ENCODE measurements at places on chromosomes 3 and 15.

- no peak for DNase-seq
Observed at GRCh38 chr3:69386556-69387385, 883 bp upstream of the FRMD4B start.

DNA sequence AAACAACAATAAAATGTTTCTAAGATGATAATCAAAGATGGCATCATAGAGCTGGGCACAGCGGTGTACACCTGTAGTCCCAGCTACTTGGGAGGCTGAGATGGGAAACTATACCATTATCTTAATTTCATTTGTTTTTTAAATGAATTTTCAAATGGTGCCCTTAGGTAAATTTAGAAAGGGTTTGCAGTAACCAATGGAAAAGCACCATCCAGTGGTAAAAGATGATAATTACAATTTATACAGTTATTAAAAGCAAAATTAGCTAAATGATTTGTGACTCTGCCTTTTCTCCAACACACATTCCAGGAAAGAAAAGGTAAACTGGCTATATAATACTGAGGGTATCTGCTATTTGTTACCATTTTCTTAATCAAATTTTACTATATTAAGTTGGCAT, 14.4 kb upstream of the ANKRD28 start:
- no peak for DNase-seq

- DNase-seq: no peak
Observed at GRCh38 chr3:9123840-9124239, 125.6 kb downstream of the SRGAP3 start.

GRCh38 chr15:97177151-97177577, 783.3 kb upstream of the ARRDC4 start:
- no peak for DNase-seq

DNA sequence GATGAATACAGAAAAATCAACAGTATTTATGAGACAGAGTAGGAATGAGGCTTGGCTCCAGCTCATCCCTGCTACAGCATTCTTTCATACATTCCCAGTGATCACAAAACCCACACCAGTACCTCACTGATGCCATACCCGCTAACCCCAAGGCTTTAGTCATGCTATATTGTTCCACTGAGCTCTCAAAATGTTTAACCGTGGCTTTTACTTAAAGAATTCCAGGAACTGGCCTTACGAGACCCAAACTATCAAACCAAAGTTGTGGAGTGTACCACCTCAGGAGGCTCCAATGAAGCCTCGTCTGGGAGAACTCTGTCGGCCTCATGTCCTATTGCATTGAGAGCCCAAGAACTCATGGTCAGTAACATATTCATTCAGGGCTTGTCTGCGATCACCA, 278.9 kb downstream of the ULK4 start:
- no peak for DNase-seq

DNA sequence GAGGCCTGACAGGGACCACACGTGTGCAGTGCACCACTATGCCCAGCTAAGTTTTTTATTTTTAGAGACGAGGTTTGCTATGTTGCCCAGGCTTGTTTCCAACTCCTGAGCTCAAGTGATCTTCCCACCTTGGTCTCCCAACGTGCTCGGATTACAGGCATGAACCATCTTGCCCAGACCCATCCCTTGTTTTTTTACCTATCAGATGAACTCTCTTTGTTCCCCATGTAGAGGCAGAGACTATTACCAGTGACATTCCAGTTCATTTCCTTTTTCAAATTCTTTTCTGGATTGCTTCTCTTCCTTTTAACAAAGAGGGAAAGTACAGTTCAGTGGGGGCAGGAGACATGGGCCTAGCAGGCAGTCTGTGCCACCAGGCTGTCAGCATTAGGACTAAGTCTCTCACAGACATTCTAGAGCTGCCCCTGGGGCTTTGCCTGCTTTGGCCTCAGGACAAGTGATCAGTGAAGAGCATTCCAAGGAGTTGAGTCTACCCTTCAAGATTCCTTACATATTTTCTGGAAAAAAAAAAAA, 103.5 kb upstream of the SLC7A14 start:
- peak; percentile 93 for DNase-seq

DNA sequence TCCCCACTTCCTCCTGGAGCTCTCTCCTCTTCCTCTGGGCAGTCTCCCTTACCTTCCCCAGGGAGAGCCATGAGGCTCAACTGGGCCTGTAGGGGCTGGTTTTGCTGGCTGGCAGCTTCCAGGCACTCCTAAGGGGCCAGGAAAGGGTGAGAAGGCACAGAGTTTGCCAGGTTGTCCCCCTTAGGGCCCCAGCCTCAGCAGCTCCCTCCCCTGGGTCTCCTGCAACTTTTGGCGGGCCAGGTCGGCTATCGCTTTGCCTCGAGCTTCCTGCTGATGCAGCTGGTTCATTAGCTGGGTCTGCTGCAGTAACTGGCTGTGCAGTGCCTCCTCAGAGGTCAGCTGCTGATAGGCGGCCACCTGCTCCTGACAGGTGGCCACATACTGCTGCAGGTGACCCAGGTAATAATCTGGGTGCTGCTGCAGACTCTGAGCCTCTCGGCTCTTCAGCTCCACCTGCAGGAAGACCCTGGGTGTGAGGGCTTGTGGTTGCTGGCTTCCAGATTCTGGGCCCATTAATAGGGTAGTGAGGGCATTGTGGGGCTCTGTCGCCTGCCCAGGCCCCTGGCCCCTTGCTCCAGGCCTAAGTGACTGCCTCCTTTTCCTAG, 29.7 kb upstream of the OR4F6 start:
- DNase-seq: no peak

GRCh38 chr15:37098468-37099318, 1.7 kb downstream of the MEIS2 start:
- no peak for DNase-seq

DNA sequence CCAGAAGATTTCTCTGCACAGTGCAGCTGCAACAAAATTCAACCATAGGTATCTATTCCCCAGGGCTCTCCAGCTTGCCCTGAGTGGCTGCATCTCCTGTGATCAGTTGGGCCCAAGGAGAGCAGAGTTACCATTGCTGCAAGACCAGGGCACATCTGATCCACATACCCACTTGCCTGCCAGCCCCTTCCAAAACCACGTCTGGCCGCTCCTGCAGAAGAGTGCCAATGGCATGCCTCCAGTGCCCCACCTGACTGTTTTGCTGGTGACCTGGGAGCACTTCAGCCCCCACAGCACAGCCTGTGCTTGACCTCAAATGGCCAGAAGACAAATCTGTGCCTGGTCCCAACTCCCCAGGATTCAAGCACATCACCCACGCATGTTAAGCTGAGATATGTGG, 526.1 kb upstream of the GBE1 start:
- DNase-seq: no peak

- no peak for DNase-seq
Observed at GRCh38 chr15:26037369-26037768, 174.2 kb upstream of the ATP10A start.

DNA sequence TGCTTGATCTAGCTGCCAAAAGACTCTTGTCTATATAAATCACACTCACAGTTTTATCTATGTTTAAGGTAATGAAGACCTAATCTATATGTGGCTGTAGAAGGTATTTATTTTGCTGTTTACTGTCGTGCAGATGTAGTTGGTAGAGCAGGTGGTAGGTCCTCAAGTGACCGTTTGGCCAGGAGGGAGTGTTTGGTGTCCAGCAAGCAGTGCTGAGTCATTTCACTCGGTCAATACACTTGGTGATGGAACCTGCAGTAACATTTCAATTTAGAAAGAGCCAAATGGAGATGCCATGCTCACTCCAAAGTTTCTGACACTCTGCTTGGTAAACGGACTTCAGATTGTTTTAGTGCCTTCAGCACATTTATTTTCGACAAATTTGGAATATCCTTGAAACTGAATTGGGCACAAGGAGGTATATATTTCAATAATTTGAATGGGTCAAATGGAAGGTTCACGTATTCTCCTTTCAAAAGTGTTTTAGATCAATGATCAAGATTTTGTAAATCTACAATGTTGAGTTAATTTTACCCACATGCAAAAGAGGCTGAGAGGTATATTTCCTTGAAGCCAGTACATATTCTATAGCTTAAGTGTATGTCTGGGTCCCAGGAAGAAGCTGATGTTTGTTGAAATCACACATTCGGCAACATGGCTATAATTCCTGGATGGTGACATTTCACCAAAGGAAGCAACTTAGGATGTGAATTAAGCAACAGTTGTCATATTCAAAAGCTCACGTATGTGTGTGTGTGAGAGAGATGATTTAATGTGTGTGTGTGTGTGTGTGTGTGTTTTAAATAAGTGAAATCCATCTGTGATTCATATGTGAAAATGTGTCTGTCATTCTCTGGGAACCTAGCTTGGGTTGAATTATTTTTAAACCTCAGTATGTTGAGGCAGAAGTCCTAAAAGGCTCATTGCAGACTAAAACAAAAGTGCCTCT, 7.7 kb upstream of the CX3CR1 start:
- no peak for DNase-seq

DNA sequence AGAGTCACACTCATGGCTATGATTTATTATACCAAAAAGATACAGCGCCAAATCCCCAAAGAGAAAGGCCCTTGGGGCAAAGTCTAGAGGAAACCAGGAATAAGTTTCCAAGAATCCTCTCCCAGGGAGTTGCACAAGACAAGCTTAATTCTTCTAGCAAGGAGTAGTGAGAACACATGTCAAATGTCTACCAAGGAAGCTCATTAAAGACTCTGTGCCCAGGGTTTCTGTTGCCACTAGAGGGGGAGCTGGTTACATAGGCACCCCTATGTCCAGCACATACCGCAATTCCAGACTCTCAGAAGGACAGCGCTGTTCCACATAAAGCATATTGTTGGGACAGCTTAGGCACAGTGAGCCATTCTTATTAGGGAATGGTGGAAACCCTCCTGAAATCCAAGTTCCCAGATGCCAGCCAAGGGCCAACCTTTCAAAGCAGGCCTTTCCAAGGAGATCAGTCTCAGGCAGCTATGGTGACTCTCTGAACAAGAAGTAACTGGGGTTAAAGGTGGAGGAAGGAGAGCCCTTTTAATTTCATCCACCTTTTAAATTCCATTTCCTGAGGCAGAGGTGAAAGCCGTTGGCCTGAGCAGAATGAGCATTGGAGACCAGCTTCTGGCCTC, 194.2 kb downstream of the UACA start:
- DNase-seq: peak; percentile 54

GRCh38 chr15:92899948-92900730, at the start of gene CHD2:
Gene CHD2, plus strand, starts transcription at chr15:92900324. Its CDS starts 914 bp downstream, at chr15:92901238.
- peak; percentile 77 for DNase-seq

DNA sequence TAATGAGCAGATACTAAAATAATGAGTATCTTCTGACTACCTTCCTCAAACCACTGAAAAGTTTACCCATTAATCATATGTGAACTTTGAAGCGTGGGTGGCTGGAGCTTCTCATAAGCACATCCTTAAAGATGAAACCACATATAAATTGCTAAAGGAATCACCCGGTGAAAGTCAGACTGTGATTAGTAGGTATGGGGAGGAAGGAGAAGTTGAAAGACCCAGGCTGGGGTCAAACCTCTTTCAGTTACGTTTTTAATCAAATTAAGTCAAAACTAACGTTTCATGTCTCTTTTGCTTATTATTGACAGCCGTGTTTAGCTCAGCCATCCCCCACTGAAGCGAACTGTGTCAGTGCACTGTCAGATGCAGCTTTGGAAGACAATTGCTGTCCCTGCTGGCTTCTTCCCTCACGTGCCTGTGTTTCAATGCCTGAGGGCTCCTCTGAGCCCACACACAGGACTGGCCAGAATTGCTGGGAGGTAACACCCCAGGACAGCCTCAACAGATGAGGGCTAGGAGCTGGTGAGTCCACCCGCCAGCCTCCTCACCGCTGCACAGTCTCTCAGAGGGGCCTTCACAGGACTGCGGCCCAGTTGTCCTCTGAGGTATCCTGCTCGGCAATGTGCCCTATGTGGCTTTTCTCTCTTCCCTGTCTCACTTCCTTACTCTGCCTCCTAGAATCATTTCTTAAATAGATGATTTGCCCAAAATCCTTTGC, 29.3 kb upstream of the SH3BP5 start:
- no peak for DNase-seq

GRCh38 chr3:175297216-175297615, 438.1 kb downstream of the NAALADL2 start:
- no peak for DNase-seq

GRCh38 chr3:10370429-10370828, 49.5 kb upstream of the SEC13 start:
- no peak for DNase-seq

DNA sequence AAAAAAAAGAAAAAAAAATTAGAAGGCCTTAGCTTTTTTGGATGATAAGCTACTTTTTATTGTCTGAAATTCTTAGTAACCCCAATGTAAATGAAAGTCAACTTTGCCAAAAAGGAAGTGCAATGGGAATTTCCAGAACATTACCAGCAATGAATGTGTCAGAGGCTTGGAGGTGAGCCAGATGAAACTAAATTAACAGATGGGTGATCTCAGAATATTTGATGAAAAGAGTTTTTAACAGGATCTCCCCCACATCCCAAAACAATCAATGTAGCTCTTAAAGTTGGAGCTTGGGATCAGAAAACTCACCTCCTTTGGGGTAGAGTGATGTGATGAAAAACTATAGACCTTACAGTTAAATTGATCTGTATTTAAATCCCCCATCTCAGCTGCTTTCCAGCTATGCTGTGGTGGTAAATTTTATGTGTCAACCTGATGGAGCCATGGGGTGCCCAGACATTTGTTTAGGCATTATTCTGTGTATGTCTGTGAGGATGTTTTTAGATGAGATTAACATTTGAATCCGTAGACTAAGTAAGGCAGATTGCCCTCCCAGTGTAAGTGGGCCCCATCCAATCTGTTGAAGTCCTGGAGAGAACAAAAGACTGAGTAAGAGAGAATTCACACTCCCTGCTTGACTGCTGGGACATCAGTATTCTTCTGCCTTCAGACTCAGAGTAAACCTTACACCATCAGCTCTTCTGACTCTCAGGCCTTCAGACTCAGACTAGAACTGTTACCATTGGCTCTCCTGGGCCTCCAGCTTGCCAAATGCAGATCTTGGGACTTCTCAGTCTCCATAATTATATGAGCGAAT, 84.3 kb upstream of the TNFSF10 start:
- DNase-seq: no peak

GRCh38 chr3:67000009-67000408, 1.9 kb downstream of the KBTBD8 start:
- DNase-seq: no peak

DNA sequence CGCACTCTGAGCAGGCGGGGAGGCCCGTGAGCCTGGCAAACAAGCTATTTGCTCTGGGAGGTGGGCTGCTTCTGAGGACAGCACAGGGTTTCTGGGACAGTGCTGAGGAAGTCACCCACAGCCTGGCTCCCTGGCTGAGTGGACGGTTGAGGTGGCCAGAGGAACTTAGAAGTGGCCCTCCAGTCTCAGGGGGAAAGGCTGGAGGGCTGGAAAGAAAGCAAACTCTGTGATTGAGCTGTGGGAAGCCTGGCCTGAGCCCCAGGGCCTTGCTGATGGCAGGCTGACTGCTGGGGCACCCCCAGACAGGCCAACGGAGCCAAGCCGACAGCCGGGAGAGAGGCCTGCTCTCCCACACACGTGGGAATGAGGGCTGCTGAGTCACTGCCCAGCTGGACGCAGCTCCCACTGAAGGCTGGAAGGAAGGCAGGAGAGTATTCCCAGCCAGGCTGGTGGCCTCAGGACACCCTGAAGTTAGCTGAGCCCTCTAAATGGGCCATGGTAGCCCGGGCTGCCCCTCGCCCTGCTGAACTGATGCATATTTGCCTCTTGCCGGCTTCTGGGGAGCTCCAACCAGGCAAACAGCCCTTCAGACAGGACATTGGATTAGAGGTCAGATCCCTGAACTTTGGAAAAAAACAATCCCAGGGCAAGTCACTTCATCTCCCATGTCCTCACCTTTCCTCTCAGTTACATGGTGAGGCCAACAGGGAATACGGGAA, 98.0 kb upstream of the TLE3 start:
- DNase-seq: peak; percentile 55

GRCh38 chr3:131110087-131110486, 83.4 kb downstream of the NEK11 start:
- DNase-seq: peak; percentile 35

- peak; percentile 91 for DNase-seq
Observed at GRCh38 chr15:83613714-83614113, 40.2 kb upstream of the ADAMTSL3 start.

GRCh38 chr3:169619793-169620192, 43.7 kb downstream of the MECOM start:
- no peak for DNase-seq
